NCI-H1048 (cell line): ENCODE measurements at places on chromosomes 2 and 18.

GRCh38 chr2:54813584-54813983 lies 90.1 kb downstream of the EML6 start:
- DNase-seq = no peak

- DNase-seq = no peak
Measured at GRCh38 chr18:11752116-11752911, 63.2 kb downstream of the GNAL start.

- DNase-seq = peak; percentile 29
Measured at GRCh38 chr18:13382366-13382953, 163.9 kb downstream of the LDLRAD4 start.

DNA sequence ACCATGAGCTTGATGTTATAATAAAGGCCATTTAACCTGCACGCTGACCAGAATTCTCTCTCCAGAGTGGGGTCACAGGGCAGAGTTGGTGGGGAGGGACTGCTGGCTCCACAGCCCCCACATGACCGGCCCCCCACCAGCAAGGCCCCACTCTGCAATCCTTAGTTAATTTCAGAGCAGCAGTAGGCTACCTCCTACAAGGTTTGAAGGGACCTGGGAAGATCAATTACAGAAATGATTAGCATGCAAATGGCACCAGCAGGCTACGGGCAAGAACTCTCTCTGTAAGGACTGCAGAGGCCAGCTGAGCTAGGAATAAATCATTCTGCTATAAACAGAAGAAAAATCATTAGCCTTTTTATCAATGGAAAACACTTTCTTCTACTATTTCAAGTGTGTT lies 135.3 kb downstream of the C1D start:
- DNase-seq = no peak

GRCh38 chr2:238593236-238593635 lies 166.5 kb downstream of the ASB1 start:
- DNase-seq = no peak

- DNase-seq = no peak
Measured at GRCh38 chr18:12839526-12840196, 44.4 kb downstream of the PTPN2 start.

DNA sequence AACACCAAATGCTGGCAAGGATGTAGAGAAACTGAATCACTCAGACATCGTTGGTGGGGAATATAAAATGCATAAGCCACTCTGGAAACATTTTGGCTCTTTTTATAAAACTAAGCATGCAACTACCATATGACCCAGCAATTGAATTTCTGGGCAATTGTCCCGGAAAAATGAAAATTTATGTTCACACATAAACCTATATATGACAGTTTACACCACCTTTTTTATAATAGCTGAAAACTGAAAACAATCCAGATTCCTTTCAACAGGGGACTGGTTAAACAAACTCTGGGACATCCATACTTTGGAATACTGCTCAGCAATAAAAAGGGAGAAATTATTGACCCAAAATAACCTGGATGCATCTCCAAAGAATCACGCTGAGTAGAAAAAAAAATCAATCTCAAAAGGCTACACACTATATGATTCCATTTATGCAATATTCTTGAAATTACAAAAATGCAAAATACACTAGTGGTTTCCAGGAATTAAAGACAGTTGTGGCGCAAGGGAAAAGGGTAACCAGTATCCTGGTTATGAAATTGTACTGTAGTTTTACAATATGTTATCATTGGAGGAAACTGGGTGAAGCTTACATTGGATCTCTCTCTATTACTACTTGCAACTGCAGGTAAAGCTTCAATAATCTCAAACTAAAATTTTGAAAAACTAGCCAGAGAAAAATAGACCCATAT lies 130.2 kb upstream of the PID1 start:
- no peak for DNase-seq

- DNase-seq = no peak
Measured at GRCh38 chr2:134441153-134441863, 187.4 kb downstream of the MGAT5 start.

DNA sequence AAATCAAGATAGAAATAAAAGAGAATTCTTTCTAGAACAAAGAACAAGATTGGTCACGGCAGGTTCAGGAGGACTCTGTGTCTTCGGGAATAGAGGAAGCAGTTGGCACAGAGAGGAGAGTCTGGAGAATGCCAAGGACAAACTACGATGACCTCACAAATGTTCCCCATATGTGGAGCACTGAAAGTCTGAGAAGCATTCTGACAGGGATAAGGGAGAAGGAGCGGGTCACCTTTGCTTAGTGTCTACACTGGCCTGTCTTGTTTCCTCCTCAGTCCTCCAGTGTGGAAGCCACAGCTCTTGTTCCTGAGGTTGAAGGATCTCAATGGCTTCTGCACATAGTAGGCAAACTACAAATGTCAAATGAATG lies 338.8 kb downstream of the MYCN start:
- DNase-seq = no peak

- DNase-seq = no peak
Measured at GRCh38 chr2:174759381-174760065, 4.7 kb downstream of the CHRNA1 start.

GRCh38 chr2:23591111-23591510 lies 206.1 kb downstream of the KLHL29 start:
- DNase-seq = no peak

DNA sequence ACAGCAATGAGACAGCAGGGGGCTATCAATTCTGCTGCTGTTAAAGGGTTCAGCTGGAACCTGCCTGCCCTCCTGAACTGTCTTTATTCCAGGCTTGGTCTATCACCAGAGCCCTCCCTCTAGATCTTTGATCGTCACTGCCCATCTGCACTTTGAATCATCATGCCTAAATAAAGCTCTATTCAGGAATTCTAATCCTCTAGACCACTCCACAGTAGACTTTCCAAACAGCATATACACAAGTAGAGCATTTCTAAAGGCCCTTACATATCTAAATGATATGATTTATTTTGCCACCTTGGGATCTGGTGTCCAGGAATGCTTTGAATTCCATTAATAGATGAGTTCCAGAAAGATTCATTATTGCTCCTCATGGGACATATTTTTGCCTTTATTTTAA lies 542.1 kb upstream of the SYT4 start:
- DNase-seq = no peak

DNA sequence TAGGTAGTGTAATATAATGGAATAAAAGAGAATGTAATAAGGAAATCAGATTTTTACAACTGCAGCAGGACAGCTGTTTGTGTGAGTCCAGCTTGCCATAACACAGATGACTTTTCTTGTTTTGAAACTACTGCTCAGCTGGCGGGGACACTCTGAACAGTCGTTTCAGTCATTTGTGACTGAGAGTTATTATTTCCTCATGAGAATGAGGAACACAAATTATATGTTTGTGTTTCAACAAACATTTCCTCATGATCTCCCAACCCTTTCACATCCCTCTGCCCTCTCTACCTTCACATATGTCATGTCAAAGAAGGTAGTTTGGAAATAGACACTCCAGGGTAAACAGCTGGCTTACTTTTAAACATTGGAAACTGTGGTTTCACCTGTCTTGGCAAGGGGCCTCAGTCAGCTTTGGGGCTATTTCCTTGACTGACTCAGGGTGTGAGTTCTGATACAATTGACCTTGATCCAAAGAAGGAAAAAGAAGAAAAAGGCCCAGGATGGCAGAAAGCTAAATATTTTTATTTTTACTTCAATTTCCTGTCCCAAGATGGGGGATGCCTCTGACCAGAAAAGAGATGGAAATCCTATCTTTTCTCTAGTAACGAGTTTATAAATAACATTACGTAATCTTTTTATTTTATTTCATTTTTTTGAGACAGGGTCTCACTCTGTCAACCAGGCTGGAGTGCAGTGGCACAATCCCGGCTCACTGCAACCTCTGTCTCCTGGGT lies 593 bp downstream of the SP140L start:
- DNase-seq = no peak

DNA sequence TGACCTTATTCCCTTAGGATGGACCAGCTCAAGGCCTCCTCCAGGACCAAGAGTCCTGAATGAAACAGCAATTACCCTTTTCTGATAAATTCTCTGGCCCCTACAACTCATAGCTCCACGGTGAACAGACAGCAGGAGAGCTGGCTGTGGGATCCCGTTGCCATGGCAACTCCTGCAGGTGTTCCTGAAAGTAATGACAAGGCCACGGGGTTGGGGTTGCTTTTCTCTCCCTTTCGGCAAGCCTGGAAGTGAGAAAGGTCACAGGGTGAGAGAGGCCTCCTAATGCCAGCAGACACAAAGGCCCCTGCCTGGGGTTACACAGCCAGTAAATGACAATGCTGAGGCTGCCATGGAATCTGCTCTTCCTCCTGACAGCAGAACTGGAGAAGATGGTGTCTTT lies 403.0 kb downstream of the NBAS start:
- no peak for DNase-seq

DNA sequence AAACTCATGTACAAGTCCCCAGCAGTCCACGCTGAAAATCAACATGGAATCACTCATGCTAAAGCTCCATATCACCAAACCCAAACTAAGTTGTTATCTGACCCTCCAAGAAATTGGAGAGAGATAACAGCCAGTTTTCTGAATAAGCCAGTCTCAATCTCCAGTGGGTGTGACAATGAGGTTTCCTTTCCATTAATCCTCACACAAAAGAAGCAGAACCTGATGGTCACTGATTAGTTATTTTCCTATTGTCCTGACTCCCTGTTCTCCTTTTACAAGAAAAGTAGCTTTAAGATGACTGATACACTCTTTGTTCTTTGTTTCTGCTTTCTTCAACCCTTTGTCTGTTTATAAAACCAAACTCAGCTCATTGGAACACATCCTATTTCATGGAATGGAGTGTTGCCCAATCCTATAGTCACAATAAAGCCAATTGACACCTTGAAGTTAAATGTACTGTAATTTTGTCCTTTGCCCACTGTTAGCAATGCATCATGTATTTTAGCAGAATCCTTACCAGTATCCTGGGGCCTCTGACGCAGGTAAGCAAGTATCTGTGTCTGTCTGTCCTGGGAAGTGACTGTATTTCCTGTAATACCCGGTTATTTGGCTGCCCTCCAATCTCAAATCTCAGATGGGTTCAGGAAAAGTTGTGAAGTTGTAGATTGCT lies 30.6 kb upstream of the SH3RF3 start:
- DNase-seq = no peak

- no peak for DNase-seq
Measured at GRCh38 chr2:241074901-241075540, 27.1 kb downstream of the MTERF4 start.

DNA sequence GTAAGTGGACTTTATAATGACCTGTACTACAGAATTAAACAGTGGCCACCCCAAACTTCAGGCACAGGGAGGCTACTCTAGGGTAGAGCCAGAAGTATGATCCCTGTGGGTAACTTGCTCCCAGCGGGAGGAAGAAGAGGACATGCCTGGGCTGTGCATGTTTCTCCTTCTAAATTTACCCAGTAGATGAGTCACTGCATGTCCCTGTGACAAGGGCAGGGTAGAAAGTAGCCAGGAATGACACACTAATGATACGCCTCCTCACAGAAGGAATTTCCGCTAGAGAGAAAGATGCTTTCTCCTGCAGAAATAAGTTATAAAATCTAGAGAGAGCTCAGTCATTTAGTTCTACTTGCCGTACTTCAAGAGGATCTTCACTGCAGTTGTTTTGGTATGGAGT lies 7.5 kb downstream of the ACYP2 start:
- no peak for DNase-seq

- no peak for DNase-seq
Measured at GRCh38 chr2:84459944-84460429, 907 bp upstream of the SUCLG1 start.

- no peak for DNase-seq
Measured at GRCh38 chr2:207315131-207315530, 149.4 kb upstream of the KLF7 start.
